ENCODE measurements at places on chromosomes 12 and 14.

- no peak for DNase-seq
Observed at GRCh38 chr12:125203145-125203765, 138.0 kb downstream of the AACS start.

DNA sequence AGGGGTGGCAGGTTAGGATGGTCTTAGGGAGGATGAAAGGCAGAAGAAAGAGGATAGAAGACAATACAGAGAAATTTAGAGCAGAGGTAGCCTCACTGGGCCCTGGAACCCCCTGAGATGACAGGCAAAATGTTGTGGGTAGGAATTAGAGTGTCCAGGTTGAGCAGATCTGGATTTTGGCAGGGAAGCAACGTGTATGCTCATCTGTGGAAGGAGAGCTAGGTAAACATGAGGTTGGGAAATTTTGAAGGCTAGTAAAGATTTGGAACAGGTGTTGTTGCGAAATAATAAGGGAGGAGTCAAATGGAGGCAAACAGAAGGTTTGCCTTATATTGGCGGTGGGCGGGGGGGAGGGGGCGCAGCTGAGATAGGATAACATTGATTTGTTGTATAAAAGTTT, 5.3 kb downstream of the HSD17B6 start:
- no peak for DNase-seq

DNA sequence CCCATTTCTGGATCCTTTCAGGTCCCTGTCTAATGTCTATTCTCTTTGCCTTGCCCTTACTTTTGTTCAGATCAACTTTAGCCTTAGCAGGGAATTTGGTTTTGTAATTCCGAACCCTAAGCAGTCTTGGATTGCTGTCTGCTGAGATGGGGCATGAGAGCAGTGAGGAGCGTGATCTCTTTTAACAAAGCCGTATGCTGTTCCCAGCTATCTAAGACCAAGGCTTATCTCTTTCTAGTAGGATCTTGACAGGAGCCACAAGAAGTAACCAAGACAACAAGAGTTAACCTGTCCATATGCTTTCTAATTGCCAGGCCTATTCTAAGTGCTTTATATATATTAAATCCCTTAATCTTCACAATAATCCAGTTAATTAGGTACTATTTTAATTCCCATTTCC, 4.5 kb upstream of the DHRS7 start:
- no peak for DNase-seq

- no peak for DNase-seq
Observed at GRCh38 chr14:95609398-95609990, 74.6 kb downstream of the GLRX5 start.

DNA sequence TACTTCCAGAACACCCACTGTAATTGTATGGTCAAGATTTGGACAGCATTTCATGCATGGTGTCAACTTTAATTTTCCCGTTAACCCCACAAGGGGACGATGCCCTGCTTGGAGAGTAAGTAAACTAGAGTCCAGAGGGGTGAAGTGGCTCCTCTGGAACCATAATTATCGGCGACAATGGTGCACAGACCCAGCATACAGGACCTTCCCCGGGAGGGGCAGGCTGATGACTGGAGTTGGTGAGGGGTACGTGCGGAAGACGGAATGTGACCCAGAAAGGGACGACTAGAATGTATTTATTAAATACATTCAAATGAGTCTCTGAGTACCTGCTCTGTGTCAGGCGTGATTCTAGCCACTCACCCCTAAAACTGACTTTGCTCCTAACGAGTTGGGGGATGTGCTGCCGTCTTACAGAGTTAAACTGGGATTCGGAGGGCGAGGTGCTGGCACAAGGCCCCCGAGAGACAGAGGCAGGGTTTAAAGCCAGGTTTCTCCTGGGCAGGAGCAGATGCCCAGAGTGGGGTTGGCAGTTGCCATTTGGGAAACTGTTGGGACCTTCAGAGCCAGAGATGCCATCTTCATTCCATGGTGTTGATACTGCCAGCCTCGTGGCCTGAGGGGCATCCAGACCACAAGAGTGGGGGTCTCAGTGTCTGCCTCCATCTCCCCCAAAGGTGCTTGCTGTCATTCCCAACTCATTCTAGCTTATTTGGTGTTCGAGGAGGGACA, 10.9 kb downstream of the RTL1 start:
- no peak for DNase-seq

DNA sequence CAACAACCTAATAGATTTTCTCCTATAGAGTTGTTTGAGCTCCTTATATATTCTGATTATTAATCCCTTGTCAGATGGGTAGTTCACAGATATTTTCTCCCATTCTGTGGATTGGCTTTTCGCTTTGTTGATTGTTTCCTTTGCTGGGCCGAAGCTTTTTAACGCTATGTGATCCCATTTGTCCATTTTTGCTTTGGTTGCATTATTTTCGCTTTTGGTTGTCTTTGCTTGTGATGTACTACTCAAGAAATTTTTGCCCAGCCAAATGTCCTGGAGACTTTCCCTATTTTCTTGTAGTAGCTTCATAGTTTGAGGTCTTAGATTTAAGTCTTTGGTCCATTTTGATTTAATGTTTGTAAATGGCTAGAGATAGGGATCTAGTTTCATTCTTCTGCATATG, 258.4 kb upstream of the FAR2 start:
- DNase-seq: no peak

DNA sequence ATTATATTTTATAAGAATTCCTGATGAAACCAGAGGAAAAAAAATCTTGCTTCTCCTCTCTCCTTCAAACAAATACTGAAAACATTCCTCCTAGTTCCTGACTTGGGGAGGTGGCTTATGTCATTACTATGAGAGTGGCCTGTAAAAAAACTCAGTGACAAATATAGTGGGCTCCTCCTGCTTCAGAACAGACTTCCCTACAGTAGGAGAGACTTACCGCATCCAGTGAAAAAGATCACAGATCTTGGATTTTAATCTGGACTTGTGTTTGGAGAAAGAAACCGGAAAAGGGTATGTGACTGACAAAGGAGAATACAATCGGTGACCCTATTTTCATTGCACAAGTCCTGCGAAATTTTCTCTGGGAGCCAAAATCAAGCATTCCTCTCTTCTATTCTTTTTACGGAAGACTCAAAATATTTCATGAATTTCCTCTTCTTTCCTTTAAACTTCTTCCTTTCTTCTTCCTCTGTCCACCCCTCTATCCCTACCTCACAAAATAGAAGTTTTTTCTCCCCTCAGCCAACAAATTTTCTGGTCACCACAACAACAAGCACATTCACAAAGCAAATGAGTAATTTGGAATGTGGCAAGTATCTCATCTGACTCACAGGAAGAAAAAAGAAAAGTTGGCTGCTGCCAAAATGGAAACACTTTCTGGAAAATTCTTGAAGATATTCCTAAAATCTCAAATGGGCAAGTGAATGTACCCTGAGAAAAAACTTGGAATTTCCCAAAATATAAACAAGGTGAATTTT, 185.1 kb upstream of the CDKN3 start:
- no peak for DNase-seq

- no peak for DNase-seq
Observed at GRCh38 chr14:95267306-95267705, 52.4 kb downstream of the CLMN start.

GRCh38 chr12:122884091-122884826, 11.7 kb downstream of the VPS37B start:
- no peak for DNase-seq

DNA sequence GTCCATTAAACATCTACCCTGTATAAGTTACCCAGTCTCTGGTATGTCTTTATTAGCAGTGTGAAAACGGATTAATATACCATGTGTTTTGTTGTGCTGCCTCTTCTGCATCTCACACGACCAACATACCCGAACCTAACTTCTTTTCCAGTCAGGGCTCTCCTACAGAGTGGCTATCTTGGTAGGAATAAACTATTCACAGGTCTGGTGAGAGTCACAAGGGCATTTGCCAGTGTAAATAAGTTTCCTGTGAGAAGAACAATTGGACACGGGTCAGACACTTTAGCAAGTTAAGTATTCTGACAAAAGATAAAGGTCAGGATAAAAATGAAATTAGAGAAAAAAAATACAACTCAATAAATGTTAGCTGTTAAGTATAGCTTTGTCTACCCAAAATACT, 60.9 kb downstream of the MYF5 start:
- no peak for DNase-seq

- no peak for DNase-seq
Observed at GRCh38 chr12:93762059-93762719, 85.0 kb downstream of the CRADD start.

- DNase-seq: no peak
Observed at GRCh38 chr14:33307691-33308251, 369.1 kb downstream of the NPAS3 start.

GRCh38 chr14:73630009-73630780, 14.6 kb upstream of the DNAL1 start:
- DNase-seq: no peak

DNA sequence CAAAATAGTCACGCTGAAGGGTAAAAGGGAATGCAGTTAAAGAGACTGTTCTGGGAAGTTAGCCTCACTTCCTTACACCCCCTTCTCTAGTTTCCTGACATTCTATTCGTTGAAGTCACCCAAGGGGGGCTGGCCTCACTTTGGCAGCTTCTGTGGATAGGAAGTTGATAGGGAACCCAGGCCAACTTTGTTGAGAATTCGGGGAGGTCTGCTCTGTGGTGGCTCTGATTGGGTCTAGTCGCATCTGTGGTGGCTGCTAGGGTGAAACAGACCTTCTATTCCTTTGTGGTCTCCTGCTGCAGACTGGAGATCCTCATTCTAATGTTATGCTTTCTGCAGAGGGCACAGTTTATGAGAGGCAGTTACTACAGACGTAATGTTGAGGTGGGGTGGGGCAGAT, 28.8 kb upstream of the GZMB start:
- DNase-seq: no peak

DNA sequence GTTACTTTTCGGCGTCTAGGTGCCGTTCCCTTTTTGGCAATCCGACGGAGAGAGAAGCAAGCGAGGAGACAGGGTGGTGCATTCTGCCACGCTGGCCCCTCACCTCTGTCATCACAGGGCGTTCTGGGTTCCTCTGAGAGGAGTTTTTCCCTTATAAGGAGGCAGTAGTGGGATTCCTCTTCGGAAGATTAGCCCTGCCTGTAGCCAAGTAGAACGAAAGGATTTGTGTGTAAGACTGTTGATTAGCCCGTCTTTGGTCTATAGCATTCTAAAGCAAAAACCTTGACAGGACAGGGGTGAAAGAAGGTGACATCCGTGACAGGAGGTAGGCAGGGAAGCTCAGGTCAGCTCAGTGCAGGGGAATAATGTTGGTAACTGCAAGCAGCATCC, 9.1 kb upstream of the NEMF start:
- DNase-seq: peak; percentile 38

DNA sequence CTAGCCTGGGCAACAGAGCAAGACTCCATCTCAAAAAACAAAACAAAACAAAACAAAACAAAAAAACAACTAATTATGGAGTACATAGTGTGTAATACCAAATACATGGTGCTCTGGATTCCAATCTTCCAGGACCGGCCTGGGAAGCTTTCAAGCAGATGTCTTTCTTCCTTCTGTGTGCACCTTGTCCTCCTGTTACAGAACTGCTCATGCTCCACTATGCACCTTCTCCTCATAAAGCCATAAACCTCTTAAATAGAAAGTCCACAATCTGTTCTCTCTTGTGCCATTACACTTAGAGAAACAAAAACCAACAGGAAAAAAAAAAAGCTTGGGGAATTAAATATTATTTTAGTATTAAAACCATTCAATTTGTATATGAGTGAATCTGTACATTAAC, 12.5 kb downstream of the MOK start:
- DNase-seq: no peak

GRCh38 chr12:65526311-65526710, 247.8 kb downstream of the MSRB3 start:
- DNase-seq: no peak

- no peak for DNase-seq
Observed at GRCh38 chr12:10147714-10148403, 17.9 kb upstream of the CLEC7A start.

DNA sequence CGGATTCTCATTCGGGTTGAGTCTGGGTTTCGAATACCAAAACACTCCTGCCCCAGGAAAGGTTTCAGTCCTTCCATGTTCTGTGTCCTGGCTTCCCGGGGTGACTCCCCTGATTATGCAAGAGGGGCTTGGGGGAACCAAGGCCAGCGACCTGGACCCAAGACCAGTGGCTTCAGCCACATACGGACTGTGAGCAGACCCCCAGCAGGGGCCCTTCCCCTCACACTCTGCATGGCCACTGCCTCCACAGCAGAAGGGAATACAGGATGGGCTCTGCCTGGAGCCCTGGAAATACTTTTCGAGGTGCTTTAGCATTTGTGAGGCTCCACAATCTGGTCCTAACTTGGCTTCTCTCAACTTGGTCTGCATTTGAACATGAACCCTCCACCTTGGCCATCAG, 19.1 kb downstream of the HDAC7 start:
- DNase-seq: no peak

- no peak for DNase-seq
Observed at GRCh38 chr12:128513331-128513730, 246.4 kb downstream of the TMEM132C start.

DNA sequence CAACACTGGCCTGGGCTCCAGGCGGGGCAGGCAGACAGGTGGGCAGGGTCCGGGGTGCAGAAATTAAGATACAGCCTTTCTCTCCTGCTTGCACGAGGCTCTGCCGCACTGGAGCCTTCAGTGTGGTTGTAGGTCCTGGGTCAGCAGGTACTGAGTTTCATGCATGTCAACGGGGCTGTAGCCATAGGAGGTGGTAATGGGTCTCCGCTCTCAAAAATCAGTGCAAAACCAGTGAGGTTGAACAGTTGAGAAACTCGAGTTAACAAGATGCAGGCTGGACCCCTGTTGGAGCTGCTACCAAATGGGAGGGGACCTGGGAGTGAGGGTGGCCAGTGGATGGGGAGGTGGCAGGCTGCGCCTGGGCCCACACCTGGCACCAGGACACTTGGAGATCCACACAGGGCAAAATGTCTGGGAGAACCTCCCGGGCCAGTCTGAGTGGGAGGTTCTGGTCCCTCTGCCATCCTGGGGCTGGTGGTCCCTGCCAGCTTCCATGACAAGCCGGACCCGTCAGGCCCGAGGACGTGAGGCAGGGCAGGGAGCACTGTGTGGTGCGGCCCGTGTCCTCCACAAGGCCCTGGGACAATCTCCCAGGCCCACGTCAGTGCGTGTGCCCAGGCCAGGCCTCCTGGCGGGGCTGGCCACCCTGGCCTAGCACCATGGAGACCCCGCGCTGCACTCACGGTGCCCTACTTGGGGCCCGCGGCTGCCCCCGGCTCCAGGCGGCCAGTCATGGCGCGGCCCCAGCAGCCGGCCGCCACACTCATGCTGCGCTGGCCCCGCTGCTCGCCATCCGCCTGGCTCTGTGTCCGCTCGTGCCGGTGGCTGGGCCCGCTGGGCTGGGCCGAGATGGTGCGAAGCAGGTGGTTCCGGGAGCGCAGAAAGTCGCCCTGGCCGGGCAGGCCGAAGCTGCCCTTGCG, 5.1 kb downstream of the ARL6IP4 start:
- no peak for DNase-seq

- no peak for DNase-seq
Observed at GRCh38 chr14:63344336-63344735, 25.6 kb upstream of the GPHB5 start.

All from stimulated activated CD4-positive, alpha-beta T cell treated with anti-CD3 and anti-CD28 coated beads, TNF-alpha, amount 100 ng/mL, for 1 hour (primary cell).